ENCODE measurements at places on chromosomes 7 and 10.

DNA sequence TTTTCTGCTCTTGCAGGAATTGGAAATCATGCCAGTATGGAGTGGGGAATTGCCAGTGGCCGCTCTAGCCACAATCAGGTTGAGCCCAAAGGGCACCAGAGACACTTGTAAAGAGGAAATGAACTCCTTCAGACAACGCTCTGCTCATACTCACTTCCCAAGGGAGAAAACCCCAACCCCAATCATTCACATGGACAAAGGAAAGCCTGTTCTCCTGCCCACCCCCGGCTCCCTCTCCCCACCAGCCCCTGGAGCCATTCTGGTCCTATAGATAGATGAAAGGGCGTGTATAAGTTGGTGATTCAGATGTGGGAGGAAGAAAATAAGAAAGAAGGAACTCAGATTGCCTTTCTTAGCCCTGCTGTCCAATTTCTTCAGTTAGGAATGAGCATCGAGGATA is 57.4 kb downstream of the GFRA1 start:
- no peak for DNase-seq

DNA sequence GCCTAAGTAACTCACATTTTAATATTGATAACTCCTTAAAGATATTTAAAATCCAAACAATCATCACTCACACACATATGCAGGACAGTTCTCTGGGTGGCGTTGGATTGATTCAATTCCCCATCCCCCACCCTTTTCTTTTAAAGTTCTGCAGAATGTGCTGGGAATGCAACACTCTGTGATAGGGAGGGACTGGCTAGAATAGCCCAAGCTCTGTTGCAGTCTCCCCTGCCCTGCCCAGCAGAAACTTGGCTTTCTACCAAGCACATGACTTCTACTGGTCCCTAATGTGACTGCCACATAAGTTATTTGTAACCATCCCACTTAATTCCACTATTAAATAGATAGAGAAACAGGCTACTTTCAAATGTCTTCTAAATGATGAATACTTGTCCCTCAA is 55.2 kb downstream of the TWIST1 start:
- DNase-seq = no peak

- DNase-seq = no peak
Measured at GRCh38 chr7:80832006-80832405, 86.8 kb downstream of the SEMA3C start.

- no peak for DNase-seq
Measured at GRCh38 chr10:49593564-49593875, 16.6 kb upstream of the SLC18A3 start.

- DNase-seq = no peak
Measured at GRCh38 chr7:120114626-120115025, 158.3 kb upstream of the KCND2 start.

Measured in stimulated activated CD4-positive, alpha-beta T cell treated with anti-CD3 and anti-CD28 coated beads, Interleukin-1b, Interleukin-23, amount 100 ng/mL, for 48 hours (primary cell).